NCI-H526 (cell line): ENCODE measurements at places on chromosomes 7 and 10.

- DNase-seq: peak; percentile 6
These were observed 38.6 kb downstream of the NEBL start for GRCh38 chr10:20858292-20859124.

GRCh38 chr7:137846549-137846826 lies 286 bp downstream of the DGKI start:
- peak; percentile 77 for DNase-seq

DNA sequence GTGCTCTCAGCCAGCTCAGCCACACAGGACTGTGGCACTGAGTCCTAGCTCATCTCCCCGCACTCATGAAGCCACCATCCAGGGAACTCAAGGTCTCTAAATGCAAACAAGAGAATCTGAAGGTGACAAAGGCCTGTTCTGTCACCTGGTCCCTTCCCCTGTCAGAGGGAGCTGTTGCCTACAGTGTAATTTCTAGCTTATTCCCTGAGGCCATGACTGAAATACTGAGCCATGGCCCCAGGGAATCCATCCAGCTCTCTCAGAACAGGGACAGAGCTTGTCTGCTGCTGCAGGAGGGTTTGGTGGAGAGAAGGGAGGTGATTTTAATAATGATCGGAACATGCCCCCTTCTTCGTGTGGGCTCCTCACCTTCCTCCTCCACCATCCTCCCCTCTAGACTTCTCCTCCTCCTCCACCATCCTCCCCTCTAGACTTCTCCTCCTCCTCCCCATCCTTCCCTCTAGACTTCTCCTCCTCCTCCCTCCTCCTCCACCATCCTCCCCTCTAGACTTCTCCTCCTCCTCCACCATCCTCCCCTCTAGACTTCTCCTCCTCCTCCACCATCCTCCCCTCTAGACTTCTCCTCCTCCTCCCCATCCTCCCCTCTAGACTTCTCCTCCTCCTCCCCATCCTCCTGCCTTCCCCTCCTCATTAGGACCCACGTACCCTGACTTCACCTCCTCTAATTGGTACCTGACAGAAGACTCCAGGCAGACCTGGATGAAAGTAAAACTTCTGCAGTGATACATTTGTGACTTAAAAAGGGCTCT lies 338.0 kb upstream of the MKI67 start:
- peak; percentile 8 for DNase-seq

GRCh38 chr10:113957013-113957412 lies 86.7 kb upstream of the ADRB1 start:
- no peak for DNase-seq

DNA sequence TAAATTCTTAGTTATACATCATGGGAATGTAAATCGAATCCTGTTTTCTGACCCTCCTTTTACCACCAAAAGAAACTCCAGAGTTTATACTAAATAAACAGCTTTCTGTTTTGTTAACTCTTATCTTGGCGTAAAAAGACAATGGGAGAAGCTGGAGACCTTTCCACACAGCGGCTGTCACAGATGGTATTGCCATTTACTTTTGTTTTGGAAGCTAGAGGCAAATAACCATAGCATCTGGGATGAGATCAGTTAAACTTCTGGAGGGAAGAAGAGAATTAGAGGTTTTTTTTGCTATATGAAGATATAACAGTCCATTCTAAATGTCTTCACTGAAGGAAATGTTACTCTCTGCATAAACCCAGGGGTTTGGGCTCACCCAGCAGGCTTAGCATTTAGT lies 258.9 kb downstream of the REEP3 start:
- DNase-seq: no peak

GRCh38 chr7:17535776-17536175 lies 237.3 kb downstream of the AHR start:
- DNase-seq: no peak
